ENCODE measurements at places on chromosomes 4 and X.

DNA sequence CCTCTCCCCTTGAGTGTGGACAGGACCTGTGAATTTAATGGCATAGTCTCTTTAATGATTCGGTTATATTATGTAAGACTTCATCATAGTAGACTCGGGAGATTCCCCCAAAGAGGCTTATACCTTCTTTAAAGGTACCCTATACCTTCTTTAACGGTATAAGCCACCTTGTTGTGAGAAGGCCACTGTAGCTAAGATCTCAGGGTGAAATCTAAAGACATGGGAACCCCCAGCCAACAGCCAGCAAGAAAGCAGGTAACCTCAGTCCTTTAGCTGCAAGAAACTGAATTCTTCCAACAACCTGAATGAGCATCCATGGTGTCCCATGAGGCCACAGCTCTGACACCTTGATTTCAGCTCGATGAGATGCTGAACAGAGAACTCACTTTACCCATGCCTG, 931 bp downstream of the DDX60 start:
- no peak for DNase-seq

DNA sequence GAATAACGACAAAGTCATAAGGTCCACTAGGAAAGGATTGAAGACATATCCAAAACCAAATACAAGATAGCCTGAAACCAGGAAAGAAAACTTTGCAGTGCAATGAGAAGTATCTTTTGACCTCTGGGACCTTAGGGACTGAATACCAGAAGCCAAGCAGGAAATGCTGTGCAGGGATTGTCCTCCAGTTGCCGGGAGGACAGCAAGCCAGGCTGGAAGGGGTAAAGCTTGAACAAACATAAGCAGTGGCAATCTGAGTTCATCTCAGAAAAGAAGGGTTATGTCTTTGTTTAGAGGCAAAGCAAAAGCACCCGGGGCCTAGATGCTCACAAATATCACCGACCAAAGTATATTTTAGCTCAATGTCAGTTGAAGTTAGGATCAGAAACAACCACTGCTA, 55.3 kb upstream of the VCX start:
- DNase-seq = no peak

DNA sequence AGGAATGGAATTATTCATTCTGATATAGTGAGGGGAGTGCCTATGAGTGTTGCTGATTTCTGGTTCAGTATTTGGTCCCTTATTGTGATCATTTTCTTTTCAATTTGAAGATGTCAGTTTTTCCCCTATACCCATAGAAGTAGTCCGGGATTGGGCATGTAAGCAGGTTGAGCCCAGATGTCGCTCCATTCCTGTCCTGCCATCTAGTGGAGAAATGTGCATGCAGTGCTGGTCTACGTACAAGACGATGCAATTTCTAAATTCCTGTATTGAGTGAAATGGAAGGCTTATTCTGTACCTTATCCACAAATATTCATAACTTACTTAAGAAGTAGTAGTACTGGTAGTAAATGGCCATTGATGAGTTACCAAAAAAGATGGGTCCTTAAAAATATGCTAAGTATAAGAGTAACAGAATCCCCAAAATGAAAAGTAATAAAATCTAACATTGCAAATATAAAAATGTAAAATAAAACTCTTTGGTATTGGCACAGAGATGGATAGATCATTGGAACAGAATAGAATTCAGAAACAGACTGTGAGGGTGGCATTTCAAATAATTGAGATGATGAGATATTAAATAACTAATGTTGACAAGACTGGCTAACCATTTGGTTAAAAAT, 60.9 kb downstream of the UGT8 start:
- DNase-seq = peak; percentile 10

DNA sequence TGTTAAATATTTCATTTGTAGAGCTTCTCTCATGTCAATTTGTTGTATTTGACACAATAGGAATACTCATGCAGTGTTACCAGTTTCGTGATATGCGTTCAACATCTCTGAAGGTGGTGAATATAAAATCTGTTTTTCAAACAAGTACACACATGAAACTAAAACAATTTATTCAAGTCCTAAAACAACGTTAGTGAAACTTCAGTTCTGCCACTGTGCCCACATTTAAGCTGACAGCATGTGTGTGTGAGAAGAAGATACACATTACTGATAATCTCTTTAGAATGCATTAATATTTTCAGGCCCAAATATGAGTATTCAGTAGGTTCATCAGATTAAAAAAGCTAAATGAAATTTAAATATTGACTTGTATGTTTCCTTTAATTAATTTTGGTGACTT, 21.7 kb downstream of the GAB1 start:
- DNase-seq = no peak

DNA sequence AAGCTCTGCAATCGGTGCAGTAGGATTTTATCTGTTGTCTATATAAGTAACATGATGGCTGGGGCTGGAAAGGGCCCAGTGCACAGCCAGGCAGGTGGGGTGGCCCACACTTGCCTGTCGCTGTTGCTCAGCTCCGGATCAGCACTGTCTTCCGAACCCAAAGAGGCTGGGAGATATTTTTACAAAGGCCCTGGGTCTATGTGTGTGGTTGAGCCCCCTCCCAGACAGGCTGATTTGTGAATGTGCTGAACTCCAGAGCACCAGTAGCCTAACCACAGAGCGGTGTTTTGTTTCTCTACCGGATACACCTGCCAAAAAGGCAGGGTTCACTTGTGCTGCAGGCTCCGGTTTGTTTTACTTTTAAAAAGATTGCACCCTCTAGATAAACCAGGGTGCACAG, 33.5 kb upstream of the CHRNA9 start:
- DNase-seq = no peak

GRCh38 chrX:53073115-53073586, 9.0 kb upstream of the TSPYL2 start:
- no peak for DNase-seq

DNA sequence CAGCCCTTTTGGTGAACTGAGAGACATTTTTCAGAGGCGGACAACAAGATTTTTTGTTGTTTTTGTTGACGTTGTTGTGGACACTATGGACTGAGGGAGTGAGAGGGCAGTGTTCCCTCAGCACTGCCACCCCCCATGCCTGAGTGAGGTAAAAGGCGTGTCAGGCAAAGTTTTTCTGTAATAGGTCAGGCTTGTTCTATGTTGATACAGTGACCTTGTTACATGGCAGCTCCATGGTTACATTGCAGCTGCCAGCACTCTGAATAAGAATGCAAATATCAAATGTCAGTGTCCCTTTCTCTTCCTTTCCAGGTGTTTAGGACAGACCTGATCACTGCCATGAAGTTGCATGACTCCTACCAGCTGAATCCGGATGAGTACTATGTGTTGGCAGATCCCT, 36.6 kb downstream of the JADE1 start:
- no peak for DNase-seq

DNA sequence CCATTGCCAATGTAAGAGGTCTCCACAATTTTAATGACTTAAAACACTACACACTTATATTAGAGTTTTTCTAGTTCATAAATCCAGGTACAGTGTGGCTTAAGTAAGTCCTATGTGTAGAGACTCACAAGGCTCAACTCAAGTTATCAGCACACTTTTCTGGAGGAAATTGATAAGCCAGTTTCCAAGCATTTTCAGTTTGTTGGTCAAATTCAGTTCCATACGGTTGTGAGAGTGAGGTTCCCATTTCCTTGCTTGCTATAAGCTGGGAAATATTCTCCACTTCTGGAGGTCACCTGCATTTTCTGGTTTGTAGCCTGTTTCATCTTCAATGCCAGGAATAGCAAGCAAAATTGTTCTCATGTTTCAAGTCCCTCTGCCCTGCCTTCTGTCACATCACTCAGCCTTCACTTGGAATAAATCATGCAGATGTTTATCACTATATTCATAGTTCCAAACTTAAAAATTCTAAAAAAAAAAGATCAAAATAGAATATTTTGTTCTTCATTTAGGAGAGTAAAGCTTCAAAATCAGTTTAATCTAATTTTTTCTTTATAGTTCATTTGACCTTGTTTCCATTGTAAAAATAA, 1137.5 kb upstream of the INTU start:
- no peak for DNase-seq

GRCh38 chr4:141132072-141132708, 1.1 kb downstream of the RNF150 start:
- DNase-seq = no peak

GRCh38 chrX:100408713-100409609, 1.1 kb downstream of the PCDH19 start:
- DNase-seq = no peak

DNA sequence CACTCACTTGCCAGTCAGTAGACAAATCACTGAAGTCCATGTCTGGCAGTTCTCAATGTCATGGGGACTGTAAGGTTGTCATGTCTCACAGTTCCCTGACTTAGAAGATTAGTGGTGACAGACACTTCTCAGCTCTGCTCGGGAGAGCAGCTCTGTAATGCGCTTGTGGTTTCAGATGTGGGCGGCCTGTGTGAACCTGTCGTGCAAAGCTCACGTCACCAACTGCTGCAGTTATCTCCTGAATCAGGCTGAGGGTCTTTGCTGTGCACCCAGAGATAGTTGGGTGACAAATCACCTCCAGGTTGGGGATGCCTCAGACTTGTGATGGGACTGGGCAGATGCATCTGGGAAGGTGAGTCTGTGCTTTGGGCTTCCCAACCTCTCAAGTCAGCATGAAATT, at the start of gene IL9R:
IL9R (plus strand) TSS at position 261 of the 400 bp plus-strand sequence; CDS start at position 325, 64 bp downstream.
- no peak for DNase-seq

GRCh38 chr4:148103597-148104355, 338.4 kb downstream of the NR3C2 start:
- no peak for DNase-seq

DNA sequence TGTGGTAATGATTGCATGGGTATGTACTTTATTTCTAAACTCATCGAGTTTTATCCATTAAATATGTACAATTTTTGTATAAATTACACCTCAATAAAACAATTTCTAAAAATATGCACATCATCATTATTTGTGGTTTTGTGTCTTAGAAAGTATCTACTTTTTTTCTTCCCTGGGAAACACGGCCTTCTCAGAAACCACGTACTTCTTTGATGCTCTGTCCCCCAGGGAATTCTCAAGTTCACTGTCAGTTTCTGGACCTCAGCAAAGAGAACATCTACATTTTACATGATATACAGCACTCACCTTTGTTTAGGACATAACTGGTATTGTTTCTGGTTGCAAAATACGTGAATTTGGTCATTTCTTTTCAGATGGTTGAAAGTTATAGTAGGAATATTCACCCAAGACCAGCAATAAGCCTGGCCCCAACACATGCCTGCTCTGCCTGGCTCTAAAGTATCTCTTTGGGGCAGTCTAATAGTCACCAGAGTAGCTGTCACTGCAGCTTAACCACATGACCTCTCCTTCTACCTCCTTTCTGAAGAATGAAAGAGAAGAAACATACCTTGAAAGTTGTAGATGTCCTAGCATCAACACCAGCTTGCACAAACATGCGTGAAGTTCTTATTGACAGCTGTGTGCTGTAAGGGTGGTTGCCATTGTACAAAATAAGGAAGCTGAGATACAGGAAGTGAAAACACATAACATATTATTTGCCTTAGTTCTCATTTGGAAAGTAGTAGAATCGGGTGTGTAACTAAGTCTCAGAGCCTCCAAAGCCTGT, 48.4 kb upstream of the SPANXN4 start:
- no peak for DNase-seq

DNA sequence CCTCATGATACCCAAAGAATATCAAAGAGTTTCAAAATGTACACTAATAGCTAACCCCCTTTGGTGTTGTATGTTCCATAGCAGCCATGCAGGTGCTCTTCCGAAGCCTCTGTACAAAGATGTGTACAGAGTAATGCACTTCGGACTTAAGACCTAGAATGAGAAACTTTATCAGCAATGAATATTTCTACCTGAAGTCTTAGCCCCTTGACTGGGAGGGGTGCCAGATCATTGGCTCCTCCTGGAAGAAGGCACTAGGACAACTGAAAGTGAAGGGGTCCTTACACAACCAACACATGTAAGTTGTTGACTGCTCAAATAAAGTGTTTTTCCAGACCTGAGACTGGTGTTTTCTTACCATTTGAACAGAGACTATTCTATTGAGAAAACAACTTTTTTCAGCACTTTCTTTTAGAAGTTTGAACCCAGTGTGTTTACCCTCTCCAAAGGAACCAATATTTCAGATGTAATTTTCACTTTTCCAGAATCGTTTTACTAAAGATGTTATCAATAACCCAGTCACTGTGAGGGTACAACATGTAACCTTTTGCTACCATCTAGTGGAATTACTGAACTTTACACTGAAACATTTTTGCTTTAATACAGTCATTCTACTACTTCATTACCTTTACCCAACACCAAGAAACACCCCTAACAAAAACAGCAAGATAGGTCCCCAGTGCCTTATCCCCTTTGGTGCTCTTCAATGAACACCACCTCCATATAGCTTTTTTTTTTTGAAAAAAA, 33.3 kb upstream of the PRDX4 start:
- no peak for DNase-seq

Data from GM12891 (cell line).